ENCODE measurements at places on chromosomes 2 and 18.

- no peak for DNase-seq
Observed at GRCh38 chr2:187093771-187094412, 244.9 kb upstream of the ZSWIM2 start.

DNA sequence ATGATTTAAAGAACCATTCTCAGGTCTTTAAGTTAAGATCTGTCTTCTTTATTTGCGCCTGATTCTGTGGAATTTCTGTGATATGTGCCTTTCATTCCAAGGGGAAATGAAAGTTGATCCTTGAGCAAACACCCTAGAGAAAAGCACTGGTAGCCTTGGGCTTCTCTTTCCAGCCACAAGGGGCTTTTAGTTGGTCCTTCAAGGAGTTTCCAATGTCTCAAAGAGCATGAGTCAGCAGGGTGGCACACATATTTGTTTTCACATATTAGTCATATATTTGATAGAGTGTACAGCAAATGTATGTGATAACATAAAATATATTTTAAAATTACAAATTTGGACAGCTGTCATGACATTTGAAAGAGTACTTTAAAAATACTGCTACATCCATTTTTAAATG, 339.5 kb downstream of the TXNL1 start:
- no peak for DNase-seq

DNA sequence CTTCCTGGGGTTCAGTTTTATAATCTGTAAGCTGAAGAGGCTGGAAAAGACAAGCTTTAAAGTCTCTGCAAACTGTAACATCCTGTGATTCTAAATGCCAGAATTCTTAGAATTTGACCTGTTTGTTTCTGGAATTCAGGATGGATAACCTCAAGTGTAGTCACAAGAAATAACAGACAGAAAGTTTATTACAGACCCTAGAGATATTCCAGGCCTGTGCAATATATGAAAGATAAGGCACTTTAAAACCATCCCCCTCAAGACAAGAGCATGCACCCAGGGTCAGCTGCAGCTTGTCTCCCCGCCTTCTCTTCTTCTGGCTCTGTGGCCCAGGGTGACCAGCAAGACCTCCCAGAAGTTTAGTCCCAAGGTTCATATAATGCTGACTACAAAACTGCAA, 298.7 kb upstream of the ACVR2A start:
- no peak for DNase-seq

GRCh38 chr2:176339208-176339607, 70.0 kb downstream of the MTX2 start:
- no peak for DNase-seq

- no peak for DNase-seq
Observed at GRCh38 chr18:3604235-3604497, 154.2 kb downstream of the TGIF1 start.

- no peak for DNase-seq
Observed at GRCh38 chr2:79513711-79514110, 860 bp downstream of the CTNNA2 start.

DNA sequence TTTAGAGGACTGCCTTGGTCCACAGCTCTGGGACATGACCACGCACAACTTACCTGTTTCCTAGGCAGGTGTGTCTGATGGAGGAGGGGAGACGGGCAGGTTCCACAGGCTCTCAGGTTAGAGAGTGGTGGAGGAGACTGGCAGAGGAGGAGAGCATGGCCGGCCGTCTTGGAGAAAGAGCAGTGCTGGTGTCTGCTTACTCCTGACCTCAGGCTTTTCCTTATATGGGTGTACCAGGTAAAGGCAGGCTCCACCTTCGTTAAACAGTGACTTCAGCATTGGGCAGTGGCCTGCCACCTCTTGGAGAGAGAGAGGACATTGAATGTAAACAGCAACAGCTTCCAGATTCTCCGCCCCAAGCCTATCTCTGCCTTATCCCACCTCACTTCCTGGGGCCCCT, at the start of gene CAPN13:
TSS of gene CAPN13 (minus strand) at position 198 of the 400 bp plus-strand sequence. CDS start 20,121 bp downstream, outside the sequence.
- no peak for DNase-seq

- no peak for DNase-seq
Observed at GRCh38 chr18:12239431-12239830, 14.7 kb upstream of the CIDEA start.

DNA sequence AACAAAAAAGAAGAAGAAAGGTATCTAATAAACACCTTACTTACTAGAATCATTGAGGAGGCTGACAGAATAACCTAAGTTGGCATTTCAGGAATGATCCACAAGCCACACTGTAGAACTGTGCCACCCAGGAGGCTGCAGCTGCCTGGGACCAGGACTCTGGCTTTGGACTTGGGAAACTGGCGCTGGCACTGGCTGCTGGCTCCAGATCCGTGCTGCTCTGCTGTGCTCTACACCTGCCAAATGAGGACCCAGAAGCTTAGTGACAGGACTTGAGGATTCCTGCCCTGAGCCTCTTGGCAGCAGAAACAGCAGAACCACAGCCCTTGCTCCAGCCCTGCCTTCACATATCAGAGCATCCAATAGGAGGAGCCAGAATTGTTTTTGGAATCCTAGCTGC, 113.5 kb downstream of the CABLES1 start:
- DNase-seq, result no peak

- no peak for DNase-seq
Observed at GRCh38 chr2:124953921-124954320, 928.8 kb downstream of the CNTNAP5 start.

GRCh38 chr2:70115646-70116442, 28.6 kb downstream of the PCBP1 start:
- peak; percentile 69 for DNase-seq

DNA sequence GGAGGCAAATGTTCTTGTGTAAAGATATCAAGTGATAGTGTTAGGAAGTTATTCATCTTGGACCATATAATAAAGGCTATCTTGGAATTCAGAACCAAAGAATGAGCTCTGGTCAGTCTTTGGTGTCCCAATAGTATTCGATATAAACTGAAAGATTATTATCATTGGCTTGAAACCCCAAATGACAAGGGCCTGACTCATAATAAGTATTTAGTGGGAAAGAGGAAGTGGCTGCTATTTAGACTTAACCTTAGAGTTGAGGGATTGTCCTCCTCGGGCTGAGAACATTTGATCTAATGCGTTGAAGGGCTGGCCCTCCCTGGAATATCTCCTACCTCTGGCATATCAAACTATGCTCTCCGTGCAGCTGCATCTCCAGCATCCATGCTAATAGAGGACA, 67.5 kb downstream of the CDH20 start:
- no peak for DNase-seq

DNA sequence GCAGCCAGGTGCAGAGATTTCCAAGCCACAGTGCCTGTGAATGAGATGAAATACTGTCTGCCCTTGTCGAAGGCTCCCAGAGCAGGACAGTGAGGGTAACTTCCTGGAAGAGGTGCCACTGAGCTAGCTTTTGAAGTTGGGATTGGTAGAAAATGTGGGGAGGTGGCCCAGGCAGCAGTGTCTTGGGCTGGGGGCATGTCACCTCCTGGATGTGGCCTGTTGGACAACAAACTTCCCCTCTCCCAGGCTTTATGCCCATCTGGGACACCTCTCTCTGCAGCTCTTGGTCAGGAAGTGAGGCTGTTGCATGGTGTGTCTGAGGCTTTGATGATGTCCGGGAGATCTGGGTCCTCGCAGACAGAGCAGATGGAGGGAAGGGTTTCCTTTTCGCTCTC, 151.4 kb downstream of the DYSF start:
- DNase-seq, result no peak

DNA sequence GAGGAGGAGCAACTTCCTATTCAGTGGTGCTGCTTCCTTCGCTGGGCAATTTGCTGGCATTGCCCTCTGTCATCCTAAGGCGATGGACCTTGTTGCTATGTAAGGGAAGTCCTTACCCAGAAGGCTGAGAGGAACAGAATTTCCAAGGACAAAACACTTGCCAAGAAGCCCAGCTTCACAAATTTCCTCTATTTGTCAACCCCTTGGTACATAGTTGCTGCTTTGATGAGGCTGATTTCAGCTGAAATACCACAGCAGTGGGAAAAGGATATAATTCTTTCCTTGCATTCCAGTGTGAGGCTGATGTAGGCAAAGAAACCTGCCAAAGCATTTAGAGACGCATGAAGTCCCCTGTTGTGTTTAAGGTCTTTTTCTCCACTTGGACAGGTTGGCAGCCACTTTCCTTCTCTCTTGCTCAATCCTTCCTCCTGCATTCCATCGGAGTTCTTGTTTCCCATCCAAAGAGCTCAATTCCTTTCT, 16.4 kb upstream of the ST3GAL5 start:
- no peak for DNase-seq

All from MM.1S (cell line).